SW 1271 (cell line): ENCODE measurements at places on chromosomes 2 and 18.

DNA sequence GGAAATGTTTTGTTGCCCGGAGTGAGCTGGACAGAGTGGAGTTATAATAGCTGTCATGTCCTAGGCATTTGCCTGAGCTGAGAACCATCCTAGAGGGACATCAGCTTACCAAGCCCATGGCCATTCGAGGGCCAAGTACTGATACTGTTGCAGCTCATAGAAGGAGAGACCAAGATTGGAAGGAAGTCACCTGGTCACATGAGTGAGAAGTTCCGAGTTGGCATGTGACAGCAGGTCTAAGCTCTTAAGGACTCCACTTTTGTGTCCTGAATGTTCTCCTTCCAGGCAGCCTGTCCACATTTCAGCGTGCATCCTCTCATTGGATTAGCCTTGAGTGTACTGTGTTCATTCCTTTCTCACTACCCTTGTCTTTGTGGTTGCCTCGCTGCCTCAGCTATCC, 4.4 kb downstream of the FHOD3 start:
- DNase-seq = no peak

GRCh38 chr18:2510416-2510815, 60.9 kb downstream of the METTL4 start:
- no peak for DNase-seq

DNA sequence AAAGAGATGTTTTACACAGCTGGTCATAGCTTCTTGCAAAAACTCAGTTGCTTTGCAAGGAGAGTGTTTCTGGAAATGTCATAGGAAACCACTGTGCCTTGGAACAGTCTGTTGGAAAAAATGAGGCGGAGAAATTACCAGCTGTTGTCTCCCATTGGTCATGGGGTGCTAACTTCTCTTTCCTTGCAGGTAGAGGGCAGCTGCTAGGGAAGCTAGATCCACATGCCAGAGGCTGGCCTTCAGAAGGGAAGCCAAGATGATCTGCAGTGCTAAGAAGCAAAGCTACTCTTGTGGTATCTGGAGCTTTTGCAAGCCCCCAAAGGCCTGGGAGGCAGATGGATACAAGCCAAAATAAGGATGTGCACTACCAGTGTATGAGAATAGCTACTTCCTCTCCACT, 34.8 kb upstream of the LAMA1 start:
- DNase-seq = no peak

- peak; percentile 29 for DNase-seq
These were observed 1693.4 kb upstream of the SLC39A10 start for GRCh38 chr2:193963472-193964119.

- DNase-seq = peak; percentile 3
These were observed 74.7 kb downstream of the TNFRSF11A start for GRCh38 chr18:62399781-62400308.

DNA sequence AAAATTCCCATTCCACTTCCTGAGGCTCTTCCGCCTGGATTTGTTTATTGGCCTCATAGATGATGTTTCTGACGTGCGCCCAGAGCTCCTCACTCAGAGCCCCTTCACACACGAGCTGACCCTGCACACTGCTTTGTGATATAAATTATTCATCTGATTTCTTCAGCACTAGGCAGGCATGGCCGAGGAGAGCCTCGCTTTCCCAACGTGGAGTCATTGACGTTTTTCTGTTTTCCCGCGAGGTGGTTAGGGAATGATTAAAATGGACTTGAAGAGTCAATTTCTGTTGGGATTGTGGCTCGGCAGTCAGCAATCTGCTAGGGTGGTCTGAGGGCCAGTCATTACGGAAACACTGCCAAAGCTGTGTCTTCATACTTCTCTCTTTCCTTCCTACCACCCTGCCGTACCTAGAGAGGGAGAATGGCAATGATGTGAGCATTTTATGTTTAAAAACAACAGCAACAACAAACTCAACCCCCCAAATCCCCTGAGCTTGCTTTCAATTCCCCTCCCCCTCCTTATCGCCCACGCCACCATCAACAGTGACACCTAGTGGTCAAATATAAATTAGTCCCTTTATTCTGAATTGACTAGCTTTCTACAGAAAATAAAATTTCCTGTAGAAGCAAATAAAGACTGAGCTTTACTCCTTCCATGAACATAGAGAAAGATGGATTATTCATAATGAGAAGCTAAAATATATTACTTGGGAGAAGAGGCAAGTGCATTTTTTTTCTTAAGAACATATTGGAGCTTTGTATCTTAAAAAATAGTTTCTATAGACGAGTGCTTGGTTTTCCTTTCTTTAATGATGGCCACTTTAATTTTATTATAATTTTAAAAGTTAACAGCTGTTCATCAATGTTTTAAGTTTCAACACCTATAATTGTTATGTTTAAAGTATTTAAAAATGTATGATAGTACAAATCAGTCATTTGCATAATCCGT, 285.1 kb downstream of the MTX2 start:
- DNase-seq = no peak

- DNase-seq = no peak
These were observed 466.8 kb upstream of the MEX3C start for GRCh38 chr18:51664236-51664635.

- no peak for DNase-seq
These were observed 76.1 kb downstream of the EPB41L3 start for GRCh38 chr18:5467671-5468070.

GRCh38 chr2:241553981-241554380, 4.6 kb upstream of the BOK start:
- no peak for DNase-seq

DNA sequence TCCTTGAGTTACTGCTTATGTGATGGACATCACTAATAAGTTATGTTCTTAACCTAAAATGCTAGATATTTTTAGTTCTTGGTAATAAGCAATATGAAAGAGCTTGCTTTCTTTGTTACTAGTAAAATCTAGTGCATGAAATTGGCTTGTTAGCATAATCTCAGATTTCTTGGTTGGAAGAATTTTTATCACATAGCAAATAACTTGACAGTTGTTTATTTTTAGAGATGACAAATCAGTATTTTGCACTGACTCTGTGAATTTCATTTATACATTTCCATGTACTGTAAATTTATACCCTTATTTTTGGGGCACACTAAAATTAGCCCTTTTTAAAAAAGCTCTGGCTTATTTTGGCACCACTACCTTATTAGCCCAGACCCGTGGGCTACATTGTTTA, 45.6 kb downstream of the LCLAT1 start:
- DNase-seq = no peak

DNA sequence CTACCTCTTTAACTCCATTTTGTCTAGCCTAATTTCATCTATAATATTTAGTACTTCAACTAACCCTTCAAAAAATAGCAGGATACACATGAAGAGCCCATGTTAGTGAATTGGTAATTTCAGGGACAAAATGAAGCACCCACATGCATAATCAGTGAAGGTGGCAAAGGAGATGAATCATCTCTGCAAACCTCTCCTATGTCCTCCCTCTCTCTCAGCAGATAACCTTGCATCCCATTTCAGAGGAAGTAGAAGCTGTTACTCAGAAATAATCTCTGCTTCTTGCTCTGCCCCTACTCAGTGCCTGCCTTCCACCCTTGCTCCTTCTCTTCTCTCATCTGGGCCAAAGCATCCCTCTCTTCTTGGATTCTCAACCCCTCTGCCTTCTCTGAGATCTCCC, 60.2 kb upstream of the CAVIN2 start:
- DNase-seq = no peak
